ENCODE measurements at places on chromosomes 5 and 9.

GRCh38 chr5:73673161-73673591 lies 47.2 kb downstream of the ARHGEF28 start:
- DNase-seq: no peak

GRCh38 chr9:4148751-4149150 lies 151.1 kb downstream of the GLIS3 start:
- no peak for DNase-seq

DNA sequence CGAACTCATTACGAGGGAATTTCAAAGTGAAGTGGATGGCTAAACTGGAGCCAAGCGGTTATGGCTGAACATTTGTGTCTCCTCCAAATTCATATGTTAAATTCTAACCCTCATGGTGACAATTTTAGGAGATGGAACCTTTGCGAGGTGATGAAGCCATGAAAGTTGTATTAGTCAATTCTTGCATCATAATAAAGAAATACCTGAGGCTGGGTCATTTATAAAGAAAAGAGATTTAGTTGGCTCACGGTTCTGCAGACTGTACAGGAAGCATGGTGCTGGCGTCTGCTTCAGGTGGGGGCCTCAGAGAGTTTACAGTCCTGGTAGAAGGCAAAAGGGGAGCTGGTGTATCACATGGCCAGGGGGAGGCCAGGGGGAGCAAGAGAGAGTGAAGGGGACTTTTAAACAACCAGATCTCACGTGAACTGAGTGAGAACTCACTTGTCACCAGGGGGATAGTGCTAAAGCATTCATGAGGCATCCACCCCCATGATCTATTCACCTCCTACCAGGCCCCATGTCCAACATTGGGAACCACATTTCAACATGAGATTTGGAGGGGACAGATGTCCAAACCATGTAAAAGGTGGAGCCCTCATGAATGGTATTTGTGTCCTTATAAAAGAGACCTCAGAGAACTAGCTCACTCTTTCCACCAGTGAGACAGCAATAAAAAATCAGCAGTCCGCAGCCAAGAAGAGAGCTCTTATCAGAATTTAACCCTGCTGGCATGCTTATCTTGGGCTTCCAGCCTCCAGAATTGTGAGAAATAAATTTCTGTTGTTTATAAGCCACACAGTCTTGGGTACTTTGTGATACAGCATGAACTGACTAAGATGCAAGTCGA lies 143.4 kb downstream of the MTRR start:
- DNase-seq: no peak

DNA sequence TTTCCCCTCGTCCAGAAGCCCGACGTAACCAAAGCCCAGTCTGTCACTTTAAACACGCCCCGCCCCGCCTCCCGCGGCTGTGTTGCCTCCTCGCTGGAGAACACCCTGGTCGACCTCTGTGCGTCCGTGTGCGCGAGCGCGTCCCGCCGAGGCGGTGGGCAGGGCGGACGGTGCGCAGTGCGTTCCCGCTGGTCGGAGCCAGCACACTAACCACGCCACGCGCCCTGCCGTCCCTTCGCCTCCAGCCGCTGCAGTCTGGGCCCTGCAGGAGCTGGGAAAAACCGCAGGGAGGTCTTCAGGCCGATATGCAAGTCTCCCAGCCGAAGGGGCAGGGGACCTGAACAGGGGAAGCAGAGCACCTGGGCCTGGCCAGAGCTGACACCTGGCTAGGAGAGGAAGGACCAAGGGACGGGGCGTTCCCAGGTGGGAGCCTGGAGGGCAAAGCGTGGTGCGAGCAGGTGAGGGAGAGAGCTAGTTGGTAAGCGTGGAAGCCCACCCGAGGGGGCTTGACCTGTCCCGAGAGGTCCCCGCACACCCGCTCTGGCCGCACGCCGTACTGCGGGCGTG lies 1.3 kb upstream of the PHPT1 start:
- DNase-seq: peak; percentile 58

- no peak for DNase-seq
Observed at GRCh38 chr5:19555876-19556275, 432.1 kb downstream of the CDH18 start.

- no peak for DNase-seq
Observed at GRCh38 chr5:138096363-138096762, 12.5 kb downstream of the WNT8A start.

DNA sequence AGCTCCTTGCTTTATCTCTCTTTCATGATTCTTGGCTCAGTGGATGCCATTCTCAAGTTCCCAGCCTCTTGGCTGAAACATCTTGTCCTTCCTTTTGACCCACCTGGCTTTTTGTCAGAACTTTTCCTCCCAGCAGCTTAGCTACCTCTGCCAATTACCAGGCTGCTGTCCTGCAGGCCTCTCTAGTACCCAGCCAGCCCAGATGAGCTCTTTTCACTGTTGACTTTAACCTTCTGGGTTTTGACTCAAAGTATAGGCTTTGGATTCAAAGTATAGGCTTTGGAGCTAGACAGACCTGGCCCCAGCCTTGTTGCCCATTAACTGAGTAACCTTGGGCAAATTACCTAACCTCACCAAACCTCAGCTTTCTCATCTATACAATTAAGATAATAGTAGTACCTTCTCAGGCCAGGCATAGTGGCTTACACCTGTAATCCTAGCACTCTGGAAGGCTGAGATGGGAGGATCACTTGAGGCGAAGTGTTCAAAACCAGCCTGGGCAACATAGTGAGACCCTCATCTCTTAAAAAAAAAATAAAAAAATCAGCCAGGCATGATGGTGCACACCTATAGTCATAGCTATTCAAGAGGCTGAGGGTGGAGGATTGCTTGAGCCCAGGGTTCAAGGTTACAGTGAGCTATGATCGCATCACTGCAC lies 6.6 kb upstream of the TMEFF1 start:
- DNase-seq: no peak

GRCh38 chr5:2101685-2102084 lies 219.0 kb upstream of the IRX4 start:
- DNase-seq: no peak

DNA sequence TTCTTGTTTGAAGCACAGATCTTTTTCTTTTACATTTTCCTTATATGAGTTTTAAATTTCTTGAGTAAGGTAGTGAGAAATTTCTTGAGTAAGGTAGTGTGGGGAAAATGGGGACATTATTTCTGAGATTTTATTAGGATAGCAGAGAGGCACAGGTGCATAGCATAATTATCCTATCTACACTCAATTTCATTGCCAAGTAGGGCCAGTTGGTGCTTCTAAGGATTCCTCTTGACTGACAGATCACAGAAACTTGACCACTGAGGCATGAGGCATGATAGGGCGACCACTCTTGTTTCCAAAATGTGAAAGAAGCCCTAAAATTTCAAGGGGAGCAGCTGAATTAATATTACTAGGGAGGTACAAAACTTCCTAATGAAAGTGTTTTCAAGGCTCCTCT lies 31.4 kb upstream of the TMC1 start:
- DNase-seq: no peak
